ENCODE measurements at places on chromosomes 6 and 20. TPM values are rescaled to one million over a fixed set of nuclear protein-coding genes. Genes with fewer than 3 reads are reported as not detected.

SH3BGRL2 gene
- 38.3 TPM for total RNA-seq

DNA sequence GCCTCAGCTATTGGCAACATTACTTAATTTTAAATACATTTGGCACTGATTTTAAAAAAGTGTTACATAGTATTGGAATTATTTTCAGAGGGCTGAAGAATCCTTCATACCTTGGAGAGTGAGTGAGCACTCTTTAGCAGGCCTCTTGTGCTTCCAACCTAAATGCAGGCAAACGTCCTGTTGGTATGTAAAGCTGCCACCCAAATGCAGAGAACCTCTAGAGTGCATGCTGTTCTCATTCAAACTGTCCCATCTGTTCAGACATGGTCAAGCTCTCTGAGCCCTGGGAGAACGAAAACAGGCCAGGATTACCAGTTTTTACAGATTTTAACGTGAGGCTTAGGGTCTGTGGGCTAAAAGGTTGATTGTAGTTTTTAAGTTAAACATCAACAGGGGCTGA lies 378.0 kb upstream of the FLRT3 start:
- DNase-seq: no peak

DNA sequence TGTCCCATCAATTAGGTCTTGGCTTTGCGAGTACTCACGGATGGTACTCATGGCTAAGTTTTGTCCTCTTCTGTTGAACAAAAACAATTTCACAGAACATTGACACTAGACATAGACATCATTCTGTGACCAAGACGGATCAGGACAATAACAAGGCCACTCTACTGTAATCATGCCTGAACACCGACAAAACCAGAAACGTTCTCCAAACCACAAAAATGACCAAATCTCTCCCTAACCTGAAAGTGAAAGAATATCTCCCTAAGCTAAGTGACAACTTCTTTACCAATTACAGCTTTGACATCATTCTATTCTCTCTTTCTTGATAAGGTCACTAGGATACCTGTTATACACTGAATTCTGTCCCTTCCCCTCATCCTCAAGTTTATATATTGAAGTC lies 40.0 kb upstream of the SLC2A12 start:
- peak; percentile 7 for DNase-seq

BMP7 gene
- 17.2 TPM for total RNA-seq

DNA sequence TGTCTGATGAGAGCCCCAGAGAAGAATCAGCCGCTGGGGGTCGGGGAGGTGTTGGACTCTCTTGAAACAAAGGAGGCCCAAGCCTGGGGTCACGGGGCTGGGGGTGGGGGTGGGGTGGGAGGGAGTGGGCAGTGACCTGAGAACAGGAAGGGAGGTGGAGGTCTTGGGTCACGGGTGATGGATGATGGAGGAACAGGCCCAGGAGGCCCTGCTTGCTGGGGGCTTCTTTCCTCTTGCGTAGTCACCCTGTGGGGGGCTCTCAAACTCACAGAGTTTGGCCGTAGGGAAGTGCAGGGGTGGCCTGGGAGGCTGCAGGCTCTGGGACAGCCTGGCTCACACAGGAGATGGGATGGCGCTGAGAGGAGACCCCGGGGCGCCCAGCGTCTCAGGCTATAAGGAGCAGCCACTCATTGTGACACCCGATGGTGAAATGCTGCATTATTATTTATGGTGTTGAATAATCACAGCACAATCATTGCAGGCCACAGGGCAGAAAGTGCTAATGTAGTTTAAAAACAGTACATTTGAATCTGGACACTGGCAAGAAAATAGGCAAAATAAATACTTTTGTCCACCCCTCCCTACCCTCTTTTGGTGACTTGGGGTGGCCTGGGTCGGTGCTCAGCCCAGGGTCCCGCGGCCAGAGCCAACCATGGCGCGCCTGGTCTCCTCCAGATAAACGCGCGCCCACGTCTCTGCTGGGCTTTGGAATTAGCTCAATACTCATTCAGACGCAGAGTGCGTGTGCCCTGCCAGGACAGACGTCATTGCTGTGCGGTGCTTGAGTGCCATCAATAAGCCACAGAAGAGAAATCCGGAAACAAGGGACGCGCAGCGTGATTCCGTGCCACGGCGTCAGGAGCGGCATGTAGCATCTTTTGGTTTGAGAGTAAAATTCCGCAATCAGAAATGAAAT lies 27.3 kb upstream of the BHLHE23 start:
- no peak for DNase-seq

DNA sequence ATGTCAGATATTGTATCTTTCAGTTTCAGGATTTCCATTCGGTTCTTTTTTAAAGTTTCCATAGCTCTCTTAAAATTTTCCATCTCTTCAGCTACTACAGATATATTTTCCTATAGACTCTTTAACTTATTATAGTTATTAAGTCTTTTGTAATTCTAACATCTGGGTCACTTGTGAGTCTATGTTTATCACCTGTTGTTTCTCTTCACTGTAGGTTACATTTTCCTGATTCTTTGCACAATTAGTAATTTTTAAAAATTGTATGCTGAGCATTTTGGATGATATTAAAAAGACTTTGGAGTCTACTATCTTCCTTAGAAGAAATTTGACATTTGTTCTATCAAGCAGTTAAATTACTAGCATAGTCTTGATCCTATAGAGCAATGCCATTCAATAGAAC lies 140.7 kb downstream of the QRSL1 start:
- no peak for DNase-seq

LRRN4 gene
- total RNA-seq: not detected

NRSN1 gene
- total RNA-seq: 1.5 TPM

DNA sequence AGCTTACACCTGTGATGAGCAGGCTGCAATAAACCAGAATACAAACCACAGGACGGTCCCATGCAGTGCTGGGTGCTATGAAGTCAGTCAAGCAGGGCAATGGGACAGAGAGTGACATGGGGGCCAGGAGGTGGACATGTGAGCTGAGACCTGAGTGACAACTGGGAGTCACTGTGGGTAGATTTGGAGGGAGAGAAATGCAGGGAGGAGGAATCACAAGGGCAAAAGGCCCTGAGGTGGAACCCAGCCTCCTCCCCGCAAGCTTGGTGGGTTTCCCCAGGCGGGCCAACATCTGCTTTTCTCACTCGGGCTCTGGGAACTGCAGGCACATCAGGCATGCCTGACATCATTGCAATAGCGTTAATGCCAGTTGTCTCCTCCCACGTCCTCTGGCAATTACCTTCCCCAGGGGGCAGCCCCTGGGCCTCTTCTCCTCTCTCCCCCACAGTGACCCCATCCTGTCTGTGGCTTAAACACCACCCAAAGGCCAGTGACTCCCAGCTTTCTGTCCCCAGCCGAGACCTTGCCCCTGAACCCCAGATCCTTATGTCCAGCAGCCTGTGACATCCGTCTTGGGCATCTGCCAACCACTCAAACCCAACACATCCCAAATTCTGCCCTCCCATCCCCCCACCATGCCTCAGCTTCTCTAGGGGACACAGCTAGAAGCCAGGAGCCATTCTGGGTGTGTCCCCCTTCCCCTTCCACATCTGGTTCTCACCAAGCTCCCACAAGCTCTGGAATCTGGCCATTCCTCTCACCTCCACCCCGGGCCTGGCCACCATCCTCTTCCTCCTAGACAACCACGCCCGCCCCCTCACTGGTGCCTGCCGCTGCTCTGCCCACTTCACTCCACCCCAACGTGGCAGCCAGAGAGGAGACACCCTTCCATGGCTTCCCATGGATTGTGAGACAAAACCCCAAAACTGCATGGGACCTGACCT lies 28.2 kb downstream of the PDRG1 start:
- no peak for DNase-seq

DNA sequence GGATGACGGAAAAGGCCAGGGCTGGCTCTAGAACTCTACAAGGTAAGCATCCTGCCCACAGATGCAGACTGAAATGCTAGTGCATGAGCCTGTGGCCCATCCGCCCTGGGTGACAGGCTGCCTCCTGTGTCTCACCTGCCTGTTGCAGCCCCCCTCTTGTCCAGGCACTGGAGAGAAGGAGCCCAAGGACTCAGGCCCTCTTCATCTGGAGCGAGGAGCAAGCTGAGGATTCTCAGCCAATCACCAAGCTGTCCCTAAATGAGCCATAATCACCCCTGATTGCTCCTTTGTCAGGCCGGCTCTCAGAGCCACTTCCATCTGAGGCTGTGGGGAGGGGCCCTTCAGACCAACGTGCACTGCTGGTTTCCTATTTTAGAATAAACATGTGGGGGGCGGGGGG lies 10.0 kb upstream of the SLC32A1 start:
- DNase-seq: no peak

DNA sequence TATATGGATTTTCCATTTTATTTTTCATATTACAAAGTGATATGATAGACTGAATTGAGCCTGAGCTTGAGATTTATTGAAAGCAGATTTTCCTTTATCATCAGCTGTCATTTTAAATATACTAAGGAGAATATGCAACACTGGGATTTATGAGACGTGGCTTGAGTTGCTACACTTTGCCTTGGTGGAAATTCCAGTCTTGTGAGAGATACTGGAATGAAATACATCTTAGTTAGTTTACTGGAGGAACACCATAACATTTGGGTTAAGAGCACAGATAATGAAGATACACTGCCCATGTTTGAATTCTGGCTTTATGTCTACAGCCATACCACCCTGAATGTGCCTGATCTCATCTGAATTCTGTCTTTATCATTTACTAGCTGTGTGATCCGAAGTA lies 86.5 kb upstream of the IFNGR1 start:
- DNase-seq: no peak

- peak; percentile 27 for DNase-seq
These were observed 16.5 kb downstream of the RNASET2 start for GRCh38 chr6:166939894-166940293.

GRCh38 chr6:158868890-158869825 lies 50.0 kb upstream of the EZR start:
- DNase-seq: no peak

DNA sequence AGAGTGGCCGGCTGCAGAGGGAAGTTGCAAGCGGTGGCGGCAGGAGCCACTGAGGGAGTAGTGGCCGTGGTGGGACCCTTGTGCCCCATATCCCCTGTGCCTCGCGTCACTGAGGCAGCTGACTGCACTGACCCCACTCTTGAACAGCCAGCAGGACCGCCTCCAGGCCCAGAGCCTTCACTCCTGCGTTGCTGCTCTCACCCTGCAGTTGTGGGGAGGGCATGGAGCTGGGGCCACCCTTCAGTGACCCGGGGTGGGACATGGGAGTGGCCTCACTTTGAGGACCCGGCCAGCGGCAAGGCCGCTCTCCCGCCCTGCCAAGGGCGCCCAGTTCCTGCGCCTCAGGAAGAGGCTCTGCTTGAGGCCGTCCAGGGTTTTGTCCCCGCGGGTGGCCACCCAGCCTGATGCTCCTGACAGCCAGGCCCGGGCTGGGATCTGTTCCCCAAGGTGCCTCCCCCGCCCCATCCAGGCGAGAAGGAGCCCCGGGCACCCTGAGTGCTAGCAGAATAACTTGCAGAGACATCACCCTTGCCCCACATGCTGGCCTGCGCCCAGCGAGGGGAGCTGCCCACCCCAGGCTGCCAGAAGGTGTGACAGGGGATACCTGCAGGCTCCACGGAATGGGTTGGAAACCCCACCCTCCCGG lies 44.4 kb downstream of the HLA-DRA start:
- no peak for DNase-seq
